ENCODE measurements at places on chromosomes 13 and 19.

DNA sequence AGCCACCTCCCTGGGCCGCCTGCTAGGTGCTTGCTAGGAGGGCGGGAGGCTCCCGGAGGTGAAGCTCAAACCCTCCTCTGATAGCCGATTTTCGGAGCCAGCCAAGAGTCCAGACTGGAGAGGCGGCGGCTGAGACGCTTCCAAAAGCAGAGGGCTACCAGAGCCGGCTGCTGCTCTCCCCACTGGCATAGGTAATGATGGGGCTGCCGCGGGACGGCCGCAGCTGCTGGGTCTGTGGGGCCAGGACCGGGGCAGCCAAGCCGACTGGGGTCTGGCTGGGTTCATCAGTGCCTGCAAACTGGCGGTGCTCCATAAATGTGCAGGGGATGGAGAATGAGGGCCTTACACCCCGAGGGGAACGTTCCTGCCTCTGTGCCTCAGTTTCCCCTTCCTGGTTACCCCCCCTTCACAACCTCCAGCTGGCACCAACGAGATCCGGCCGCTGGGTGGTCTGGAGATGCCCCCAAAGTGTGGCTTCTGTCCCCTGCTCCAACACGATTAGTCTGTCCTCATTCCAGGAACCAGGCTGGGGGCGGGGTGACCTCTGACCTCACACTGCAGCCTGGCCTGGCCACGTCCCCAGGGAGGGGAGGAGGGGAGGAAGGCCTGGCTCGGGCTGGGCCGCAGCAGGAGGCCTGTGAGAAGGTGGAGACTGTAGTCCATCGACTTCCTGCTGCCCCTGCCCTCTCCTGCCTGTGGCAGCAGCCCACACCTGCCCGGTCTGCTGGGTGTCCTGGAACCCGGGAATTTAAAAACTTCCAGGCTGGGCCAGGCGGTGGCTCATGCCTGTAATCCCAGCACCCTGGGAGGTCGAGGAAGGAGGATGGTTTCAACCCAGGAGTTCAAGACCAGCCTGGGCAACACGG is 3.8 kb upstream of the WDR18 start:
- DNase-seq: no peak

GRCh38 chr19:6710273-6711077 is 10.0 kb downstream of the C3 start:
- DNase-seq: no peak

- DNase-seq: no peak
These were observed 934.3 kb downstream of the DIAPH3 start for GRCh38 chr13:59229401-59229800.

DNA sequence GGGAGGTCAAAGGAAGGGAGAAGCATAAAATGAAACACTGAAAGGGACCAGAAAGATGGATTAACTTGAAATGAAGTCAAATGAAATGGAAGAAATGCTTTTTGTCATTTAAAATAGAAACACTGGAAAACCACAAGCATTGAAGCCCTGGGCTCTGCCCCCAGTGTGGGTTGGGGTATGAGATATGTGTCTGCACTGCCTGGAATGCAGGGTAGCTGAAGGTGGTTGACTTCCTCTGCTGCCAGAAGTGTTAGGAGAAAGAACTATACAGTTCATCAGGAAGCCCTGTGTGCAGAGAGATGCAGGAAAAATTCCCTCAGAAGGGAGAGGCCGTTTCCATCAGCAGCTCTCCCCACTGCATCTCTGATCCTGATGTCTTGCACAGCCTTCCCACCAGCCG is 69.2 kb downstream of the DHRS12 start:
- DNase-seq: peak; percentile 91

DNA sequence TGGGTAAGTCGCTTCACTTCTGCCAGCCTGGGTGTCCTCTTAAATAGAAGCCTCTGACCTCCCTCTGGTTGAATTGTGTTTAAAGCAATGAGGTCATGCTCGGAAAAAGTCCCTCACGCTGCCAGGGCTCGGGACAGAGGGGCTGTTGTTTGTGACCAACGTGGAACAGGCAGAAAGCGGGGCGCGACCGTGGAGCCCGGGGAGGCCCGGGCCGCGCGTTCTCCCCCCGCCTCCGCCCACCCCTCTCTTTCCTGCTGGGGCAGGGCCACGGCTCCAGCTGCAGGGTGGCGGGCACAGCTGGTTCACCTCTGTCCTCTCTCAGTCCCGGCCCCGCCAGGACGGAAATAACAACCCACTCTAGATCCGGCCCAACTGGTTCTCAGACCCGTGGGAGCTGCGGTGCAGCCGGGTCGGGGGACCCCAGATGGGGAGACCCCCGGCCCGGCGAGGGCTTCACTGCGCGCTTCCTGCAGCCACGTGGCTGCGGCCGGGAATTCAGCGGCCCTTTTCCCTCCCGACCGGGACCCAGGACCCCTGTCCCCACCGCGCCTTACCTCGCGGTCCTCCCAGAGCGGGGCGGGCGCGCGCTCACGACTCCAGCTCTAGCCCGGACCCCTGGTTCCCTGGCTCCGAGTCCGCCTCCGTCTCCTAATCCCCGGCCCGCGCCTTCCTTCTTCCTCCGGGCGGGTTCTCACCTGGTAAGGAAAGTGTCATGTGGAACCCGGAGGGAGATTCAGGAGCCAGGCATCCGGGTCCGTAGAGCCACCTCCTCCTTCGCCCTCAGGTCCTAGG is 1.9 kb downstream of the CDC42EP5 start:
- DNase-seq: no peak

DNA sequence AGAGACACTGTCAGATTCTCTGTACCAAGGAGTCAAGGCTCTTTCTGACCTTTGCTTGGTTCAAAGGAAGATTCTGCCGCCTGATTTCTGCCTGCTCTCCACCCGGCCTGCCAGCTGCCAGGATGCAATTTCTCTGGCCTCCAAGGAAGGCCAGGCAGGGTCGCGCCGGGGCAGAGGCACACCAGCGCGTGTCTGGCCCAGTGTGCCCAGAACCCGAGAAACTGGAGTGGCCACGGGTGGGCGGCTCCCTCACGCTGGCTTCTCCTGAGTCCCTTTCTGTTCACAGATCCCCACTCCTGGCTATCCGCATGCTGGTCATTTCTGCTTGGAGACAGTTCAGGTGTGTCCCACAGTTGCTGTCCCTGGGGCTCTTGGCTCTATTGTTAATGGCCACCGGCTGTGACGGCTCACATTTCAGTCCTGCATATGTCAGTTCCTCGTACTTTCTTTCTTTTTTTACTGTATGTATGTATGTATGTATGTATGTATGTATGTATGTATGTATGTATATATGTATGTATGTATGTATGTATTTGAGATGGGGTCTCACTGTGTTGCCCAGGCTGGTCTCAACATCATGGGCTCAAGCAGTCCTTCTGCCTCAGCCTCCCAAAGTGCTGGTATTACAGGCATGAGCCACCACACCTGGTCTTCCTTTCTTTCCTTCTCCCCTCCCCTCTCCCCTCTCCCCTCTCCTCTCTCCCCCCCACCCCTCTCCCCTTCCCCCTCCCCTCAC is 16.9 kb downstream of the TMPRSS9 start:
- no peak for DNase-seq

GRCh38 chr19:44878120-44878865 is 12.8 kb upstream of the TOMM40 start:
- no peak for DNase-seq

DNA sequence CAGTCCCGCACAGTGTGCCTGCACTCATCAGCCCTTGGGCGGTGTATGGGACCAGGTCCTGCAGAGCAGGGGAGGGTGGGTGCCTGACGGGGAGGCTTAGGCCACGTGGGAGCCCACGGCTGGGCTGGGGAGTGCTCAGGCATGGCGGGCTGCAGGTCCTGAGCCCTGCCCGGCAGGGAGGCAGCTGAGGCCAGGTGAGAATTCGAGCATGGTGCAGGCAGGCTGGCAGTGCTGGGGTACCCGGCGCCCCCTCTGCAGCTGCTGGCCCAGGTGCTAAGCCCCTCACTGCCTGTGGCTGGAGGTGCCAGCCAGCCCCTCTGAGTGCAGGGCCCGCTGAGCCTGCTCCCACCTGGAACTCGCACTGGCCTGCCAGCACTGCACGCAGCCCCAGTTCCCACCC is 630.9 kb upstream of the PCDH20 start:
- no peak for DNase-seq

- DNase-seq: no peak
These were observed 30.9 kb upstream of the KCTD12 start for GRCh38 chr13:76917095-76917494.

- DNase-seq: no peak
These were observed 227.8 kb downstream of the LACC1 start for GRCh38 chr13:44107357-44108121.

DNA sequence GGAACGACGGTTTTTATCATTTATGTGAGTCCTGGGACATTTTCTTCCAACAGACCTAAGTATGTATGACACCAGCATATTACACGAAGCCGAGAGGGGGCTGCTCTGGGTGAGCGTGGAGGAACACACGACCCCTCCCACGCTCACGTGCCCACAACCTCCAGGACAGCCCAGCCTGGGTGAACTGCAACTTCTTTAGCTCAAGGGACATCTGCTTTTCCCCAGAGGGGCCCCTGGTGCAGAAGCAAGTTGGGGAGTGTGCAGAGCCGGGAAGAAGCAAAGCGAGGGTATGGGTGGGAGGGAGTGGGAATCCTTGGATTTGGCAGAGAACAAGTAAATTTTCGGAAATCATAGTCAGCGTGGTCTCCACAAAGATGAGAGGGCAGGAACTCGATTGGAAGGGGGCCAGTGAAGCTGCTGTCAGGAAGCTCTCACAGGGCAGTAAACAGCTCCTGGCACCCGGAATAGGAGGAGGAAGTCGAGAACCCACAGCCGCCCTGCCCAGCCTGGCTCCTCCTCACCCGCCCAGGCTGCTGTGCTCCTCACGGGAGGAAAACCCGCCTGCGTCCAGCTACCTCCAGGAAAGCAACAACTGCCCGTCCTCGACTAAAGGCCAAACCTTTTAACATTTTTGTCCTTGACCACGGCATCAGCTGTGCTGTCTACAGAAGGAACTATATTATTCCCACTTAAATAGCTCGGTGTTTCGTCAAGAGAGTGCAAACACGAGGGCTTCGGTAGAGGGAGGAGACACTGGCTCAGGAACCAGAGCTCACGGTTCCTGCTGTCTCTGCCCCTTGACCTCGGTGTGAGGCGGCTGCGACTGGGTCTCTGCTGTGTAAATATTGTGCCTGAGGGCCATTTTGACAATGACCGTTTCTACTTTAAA is 17.2 kb upstream of the CFAP97D2 start:
- no peak for DNase-seq

GRCh38 chr13:99686157-99686572 is 184.9 kb downstream of the TM9SF2 start:
- DNase-seq: peak; percentile 68

GRCh38 chr19:4012092-4012974 is 4.8 kb downstream of the PIAS4 start:
- no peak for DNase-seq

- no peak for DNase-seq
These were observed 16.3 kb downstream of the DCUN1D2 start for GRCh38 chr13:113474179-113474578.

DNA sequence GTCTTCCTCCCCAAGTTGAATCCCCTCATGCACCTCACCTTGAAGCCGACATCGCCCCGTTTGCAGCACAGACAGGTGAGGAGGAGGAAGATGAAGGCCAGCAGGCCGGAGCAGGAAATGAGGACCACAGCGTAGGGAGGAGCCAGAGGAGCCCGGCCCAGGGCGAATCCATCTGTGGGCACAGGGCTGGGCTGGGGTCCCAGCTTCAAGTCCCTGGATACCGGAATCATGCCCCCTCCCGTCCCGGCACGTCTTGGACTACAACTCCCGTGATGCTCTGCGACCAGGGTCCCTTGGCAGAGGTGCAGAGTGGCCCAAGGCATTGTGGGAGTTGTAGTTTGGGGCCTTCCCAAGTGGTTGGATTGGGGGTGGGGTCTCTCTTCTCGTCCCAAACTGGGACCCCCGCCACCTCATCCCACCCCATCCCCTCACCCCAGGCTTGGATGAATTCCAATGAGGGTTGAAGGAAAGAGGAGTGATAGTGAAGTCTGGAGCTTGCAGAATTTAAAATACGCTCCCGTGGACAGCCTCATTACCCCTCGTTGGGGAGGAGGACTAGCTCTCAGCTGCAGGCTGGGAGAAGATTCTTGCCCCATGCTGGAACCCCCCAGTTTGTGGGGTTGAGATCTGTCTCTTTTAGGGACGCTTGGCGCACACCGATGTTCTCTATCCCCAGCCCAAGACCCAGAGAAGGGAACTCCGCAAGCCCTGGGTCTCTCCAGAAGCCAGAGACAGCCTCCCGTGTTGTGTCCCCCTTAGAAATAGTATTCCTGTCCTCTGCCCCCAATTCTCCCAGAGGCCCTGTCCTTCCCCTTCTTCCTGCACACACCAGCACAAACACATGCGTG is 990 bp downstream of the LMTK3 start:
- peak; percentile 74 for DNase-seq

- no peak for DNase-seq
These were observed at the start of gene LACC1 for GRCh38 chr13:43879755-43880181. Gene LACC1 (plus strand): TSS chr13:43879904. CDS start chr13:43880986, 1,082 bp downstream.

DNA sequence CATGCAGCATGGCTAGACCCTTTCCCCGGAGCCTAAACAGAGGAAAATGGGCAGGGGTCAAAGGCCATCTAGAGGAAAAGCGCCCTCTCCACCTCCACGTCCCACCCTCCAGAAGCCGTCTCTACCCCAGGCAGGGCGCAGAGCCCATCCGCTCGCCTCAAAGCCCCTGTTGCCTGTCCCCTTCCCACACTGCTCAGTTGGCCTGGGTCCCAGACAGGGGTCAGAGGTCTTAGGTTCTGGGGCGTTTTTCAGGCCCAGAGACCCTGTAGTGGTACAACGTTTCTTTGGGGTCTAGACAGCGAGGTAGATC is 285 bp downstream of the TMEM143 start:
- no peak for DNase-seq

GRCh38 chr19:12703046-12703445 is 6.6 kb upstream of the FBXW9 start:
- peak; percentile 39 for DNase-seq

- DNase-seq: no peak
These were observed 673.1 kb downstream of the DIAPH3 start for GRCh38 chr13:59490651-59491050.

DNA sequence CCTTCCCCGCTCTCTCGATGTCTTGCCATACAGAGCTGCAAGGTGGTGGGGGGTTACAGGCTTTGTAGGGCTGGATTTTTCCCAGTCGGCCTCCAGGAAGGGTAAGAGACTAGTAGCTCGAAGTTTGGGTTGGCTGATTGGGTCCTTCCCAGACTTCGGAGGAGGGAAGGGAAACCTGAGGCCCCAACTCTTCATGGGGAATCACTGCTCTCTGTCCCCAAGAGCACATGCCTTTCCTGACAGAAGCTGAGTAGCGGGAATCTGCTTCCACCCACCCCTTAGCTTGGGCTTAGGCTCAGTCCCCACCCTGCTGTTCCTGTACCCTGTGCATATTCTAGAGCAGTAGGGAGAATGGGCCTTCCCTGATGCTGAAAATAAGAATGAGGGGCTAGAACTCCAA is 39.7 kb downstream of the PPP2R1A start:
- DNase-seq: no peak

GRCh38 chr19:2624537-2625091 is 77.9 kb downstream of the GNG7 start:
- peak; percentile 55 for DNase-seq

DNA sequence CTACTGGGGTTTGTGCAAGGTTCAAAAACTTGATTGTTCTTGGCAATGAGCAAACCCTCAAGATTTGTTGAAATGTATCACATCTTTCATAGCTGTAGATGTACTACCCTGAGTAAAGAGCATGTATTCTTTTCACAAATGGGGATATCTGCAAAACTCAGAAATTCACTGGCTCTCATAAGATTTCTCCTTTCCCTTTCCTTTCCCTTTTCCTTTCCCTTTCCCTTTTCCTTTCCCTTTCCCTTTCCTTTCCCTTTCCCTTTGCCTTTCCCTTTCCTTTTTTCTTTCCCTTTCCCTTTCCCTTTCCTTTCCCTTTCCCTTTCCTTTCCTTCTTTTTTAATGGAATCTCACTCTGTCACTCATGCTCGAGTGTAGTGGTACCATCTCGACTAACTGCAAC is 69.1 kb downstream of the FNDC3A start:
- no peak for DNase-seq

GRCh38 chr13:112714376-112715174 is 24.7 kb downstream of the ATP11A start:
- DNase-seq: peak; percentile 36

Data from astrocyte of the hippocampus (primary cell).